Glutamatergic neuron (in vitro differentiated cells): ENCODE measurements at places on chromosomes 4 and X. TPM values are rescaled to one million over a fixed set of nuclear protein-coding genes. Genes with fewer than 3 reads are reported as not detected.

GRCh38 chrX:140432346-140433175 lies 72.3 kb downstream of the SOX3 start:
- DNase-seq, result no peak
- H3K27me3 ChIP-seq, result peaks cover 2% of the 10 kb centered on the region
- no peak overlapping the region for H3K4me3 ChIP-seq
- no peaks in the 10 kb centered on the region for H3K4me1 ChIP-seq
- H3K36me3 ChIP-seq, result no peaks in the 10 kb centered on the region
- no peak overlapping the region for H3K27ac ChIP-seq

DNA sequence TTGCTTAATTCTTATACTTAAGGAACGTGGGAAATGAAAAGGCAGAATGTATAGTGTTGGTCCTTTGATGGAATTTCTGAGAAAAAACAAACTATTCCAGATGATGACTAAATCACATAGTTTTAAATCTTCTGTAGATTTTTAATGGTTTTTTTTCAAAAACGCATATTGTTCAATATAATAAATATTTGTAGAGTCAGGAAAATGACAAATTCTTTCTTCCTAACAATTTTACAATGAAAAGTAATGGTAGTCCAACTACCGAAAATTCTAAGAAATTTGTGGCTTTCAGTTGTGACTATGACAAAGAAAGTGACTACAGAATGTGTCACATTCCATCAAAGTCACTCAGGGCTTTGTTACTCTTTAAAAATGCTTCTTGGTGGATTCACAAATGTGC lies 164.8 kb upstream of the PITX2 start:
- no peaks in the 10 kb centered on the region for H3K36me3 ChIP-seq
- H3K27ac ChIP-seq, result no peak overlapping the region
- no peak for DNase-seq
- H3K4me3 ChIP-seq, result no peak overlapping the region
- H3K27me3 ChIP-seq, result no peaks in the 10 kb centered on the region
- no peaks in the 10 kb centered on the region for H3K4me1 ChIP-seq

BEND2 gene
- not detected for total RNA-seq

GPRIN3 gene
- total RNA-seq, result 94.3 TPM

USP17L15 gene
- total RNA-seq, result not detected
